ENCODE measurements at places on chromosomes 3 and 15.

GRCh38 chr15:27855137-27855536, 244.0 kb downstream of the OCA2 start:
- no peak overlapping the region for H3K27ac ChIP-seq
- no peaks in the 10 kb centered on the region for H3K36me3 ChIP-seq
- no peak for DNase-seq
- H3K4me1 ChIP-seq, result no peaks in the 10 kb centered on the region
- H3K27me3 ChIP-seq, result no peaks in the 10 kb centered on the region

DNA sequence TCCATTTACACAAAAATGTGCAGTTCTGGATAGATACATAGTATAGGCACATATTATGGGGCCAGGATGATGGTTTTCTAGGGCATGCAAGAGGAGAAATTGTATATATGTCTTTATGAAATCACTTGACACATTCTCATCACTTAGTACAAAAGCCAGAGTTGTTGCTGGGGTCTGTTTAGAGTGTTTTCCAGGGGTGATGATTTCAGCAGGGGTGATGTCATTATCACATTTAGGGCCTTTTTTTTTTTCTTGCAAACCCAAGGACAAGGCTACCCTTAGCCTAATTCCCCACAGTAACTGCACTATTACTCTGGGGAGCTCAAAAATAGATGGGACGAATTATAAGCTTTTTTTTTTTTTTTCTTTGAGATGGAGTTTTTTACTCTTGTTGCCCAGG, 3.6 kb downstream of the ZNF589 start:
- no peak overlapping the region for H3K4me3 ChIP-seq
- no peak for DNase-seq
- H3K27me3 ChIP-seq, result no peaks in the 10 kb centered on the region

DNA sequence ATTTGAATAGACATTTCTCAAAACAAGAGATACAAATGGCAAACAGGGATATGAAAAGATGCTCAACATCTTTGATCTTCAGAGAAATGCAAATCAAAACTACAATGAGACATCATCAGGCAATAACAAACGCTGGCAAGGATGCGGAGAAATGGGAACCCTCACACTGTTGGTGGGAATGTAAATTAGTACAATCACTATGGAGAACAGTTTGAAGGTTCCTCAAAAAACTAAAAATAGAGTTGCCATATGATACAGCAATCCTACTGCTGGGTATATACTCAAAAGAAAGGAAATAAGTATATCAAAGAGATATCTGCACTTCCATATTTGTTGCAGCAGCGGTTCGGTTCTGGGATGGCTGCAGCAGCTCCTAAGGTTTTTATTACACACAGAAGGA, 16.8 kb upstream of the LARS2 start:
- H3K27me3 ChIP-seq, result no peaks in the 10 kb centered on the region
- no peak overlapping the region for H3K4me3 ChIP-seq
- DNase-seq, result no peak
- no peaks in the 10 kb centered on the region for H3K4me1 ChIP-seq
- H3K36me3 ChIP-seq, result no peaks in the 10 kb centered on the region
- H3K27ac ChIP-seq, result no peak overlapping the region

DNA sequence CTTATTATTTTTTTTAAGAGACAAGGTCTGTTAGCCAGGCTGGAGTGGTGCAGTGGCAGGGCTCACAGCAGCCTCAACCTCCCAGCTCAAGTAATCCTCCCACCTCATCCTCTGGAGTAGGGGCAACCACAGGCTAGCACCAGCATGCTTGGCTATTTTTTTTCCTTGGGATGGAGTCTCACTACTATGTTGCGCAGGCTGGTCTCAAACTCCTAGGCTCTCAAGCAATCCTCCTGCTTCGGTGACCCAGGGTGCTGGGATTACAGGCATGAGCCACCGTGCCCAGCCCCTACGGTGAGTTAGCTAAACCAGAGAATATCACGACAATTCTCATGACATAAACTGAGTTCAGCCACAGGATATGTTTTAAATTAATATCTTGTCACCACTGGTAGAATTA, 2.0 kb downstream of the DCUN1D1 start:
- DNase-seq, result no peak
- peaks cover 6% of the 10 kb centered on the region for H3K4me1 ChIP-seq
- 0 out of 2 replicates have a peak overlapping the region, but pooled peaks have one; percentile 83 for H3K4me3 ChIP-seq
- no peaks in the 10 kb centered on the region for H3K36me3 ChIP-seq

DNA sequence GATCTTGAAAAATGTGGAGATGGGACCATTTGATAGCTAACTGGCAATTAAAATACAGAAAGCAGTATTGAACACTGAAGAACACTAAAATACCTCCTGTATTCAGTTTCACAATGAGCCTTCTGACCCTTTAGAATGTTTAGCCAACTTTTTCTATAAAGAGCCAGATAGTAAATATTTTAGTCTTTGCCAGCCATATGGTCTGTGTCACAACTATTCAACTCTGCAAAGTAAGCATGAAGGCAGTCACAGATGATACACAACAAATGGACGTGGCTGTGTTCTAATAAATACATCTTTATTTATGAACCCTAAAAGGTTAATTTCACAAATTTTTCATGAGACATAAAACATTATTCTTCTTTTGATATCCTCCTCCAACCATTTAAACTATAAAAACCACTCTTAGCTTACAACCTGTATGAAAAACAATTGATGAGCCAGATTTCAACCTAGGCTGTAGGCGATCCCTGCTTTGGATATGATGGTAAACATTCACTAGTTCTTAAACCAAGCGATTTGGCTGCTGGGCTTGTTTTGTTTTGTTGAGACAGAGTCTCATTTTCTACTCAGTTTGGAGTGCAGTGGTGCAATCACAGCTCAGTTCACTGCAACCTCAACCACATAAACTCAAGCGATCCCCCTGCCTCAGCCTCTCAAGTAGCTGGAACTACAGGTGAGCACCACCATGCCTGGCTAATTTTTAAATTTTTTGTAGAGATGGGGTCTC, 13.6 kb upstream of the CSPG5 start:
- no peak for DNase-seq
- H3K27me3 ChIP-seq, result no peaks in the 10 kb centered on the region
- no peak overlapping the region for H3K4me3 ChIP-seq
- H3K36me3 ChIP-seq, result peaks cover 46% of the 10 kb centered on the region

GRCh38 chr3:15380980-15381890, 46.1 kb downstream of the METTL6 start:
- no peaks in the 10 kb centered on the region for H3K27me3 ChIP-seq
- H3K4me3 ChIP-seq, result no peak overlapping the region
- H3K36me3 ChIP-seq, result no peaks in the 10 kb centered on the region

GRCh38 chr3:151877269-151877668, 3.8 kb downstream of the SUCNR1 start:
- H3K4me3 ChIP-seq, result no peak overlapping the region
- H3K36me3 ChIP-seq, result no peaks in the 10 kb centered on the region
- no peaks in the 10 kb centered on the region for H3K4me1 ChIP-seq
- no peaks in the 10 kb centered on the region for H3K27me3 ChIP-seq

DNA sequence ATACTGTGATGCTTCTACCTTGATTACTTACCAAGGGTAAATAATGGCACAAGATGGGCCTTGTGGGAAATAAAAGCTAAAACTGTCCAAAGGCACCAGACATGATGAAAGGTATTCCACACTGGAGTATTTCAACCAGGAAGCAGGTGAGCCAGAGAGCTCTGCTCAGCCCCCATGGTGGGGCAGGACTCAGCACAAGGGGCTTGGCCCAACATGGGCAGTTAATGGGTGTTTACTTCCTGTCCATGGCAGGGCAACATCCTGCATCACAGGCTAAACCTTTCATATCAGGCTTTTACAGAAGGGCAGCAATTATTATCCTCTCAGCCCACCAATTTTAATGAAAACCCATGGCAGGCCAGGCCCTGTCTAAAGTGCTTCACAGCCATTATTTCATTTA, 38.2 kb downstream of the MAGI1 start:
- no peaks in the 10 kb centered on the region for H3K36me3 ChIP-seq
- H3K4me1 ChIP-seq, result no peaks in the 10 kb centered on the region
- no peak overlapping the region for H3K27ac ChIP-seq
- H3K4me3 ChIP-seq, result no peak overlapping the region

DNA sequence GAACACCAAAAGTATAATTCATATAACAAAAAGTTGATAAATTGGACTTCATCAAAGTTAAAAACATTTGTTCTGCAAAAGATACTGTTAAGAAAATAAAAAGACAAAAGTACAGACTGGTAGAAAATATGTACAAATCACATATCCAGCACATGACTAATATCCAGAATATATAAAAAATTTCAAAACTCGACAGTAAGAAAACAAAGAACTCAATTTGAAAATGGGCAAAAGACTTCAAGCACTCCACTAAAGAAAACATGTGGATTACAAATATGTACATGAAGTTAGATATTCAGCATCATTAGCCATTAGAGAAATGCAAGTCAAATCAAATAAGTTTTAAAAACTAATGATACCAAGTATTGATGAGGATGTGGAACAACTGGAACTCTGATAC, 6.7 kb downstream of the GK5 start:
- H3K4me1 ChIP-seq, result peaks cover 5% of the 10 kb centered on the region
- no peak overlapping the region for H3K4me3 ChIP-seq
- no peak overlapping the region for H3K27ac ChIP-seq
- H3K27me3 ChIP-seq, result no peaks in the 10 kb centered on the region
- DNase-seq, result no peak
- no peaks in the 10 kb centered on the region for H3K36me3 ChIP-seq

Measured in H1 (cell line).